CD4-positive, alpha-beta T cell treated with Interleukin-15 for 4 hours (primary cell): ENCODE measurements at places on chromosomes 4 and X.

GRCh38 chrX:63718010-63718694 is 66.9 kb downstream of the ARHGEF9 start:
- no peak for DNase-seq

GRCh38 chr4:65845199-65845773 is 175.0 kb upstream of the EPHA5 start:
- DNase-seq, result no peak

DNA sequence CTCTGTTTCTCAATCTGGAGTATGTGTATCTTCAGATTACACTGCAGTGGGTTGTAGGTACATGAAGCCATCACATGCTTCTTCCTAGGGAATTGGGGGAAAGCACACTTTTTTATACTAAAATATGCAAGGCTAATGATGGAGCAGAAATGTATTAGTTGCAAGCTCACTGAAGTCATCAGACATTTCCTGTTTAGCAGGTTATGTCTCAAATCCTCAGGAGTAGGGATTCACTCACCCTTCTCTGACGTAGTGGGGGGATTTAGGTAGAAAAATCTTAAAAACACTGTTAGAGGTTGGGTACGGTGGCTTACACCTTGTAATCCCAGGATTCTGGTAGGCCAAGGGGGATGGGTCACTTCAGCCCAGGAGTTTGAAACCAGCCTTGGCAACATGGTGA is 128.4 kb upstream of the GPC4 start:
- DNase-seq, result no peak

DNA sequence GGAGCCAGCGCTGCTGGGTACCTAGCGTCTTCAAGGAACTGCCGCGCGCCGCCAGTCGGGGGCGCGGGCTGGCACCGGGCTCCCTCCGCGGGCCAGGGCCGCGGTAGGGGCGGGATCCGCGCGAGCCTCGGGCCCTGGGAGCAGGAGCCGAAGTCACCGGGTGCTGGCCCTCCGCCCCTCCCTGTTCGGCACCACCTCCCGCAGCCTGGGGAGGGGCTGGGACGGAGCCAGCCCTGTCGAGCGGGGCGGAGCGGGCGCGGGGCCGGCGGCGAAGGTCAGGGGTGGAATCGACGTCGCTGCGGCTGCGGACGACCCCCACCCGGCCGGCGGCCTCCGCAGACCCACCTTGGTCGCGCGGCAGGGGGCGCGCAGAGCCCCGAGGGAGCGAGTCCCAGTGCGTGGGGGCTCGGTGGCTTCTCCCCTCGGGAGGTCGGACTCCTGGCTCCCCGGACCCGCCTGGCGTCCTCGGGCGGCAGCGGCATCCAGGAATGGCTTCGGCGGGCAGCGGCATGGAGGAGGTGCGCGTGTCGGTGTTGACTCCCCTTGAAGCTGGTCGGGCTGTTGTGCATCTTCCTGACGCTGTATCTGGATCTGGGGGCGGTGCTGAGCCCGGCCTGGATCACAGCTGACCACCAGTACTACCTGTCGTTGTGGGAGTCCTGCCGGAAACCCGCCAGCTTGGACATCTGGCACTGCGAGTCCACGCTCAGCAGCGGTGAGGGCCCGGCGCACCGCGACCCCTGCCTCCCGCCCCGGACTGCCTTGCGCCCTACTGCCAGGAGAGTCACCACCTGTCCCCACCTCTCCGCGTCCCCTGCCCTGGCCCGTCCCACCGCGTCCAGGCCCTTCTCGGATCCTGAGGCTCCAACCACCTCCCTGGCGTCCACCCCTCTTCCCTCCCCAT is 50.5 kb upstream of the FAM47C start:
- DNase-seq, result no peak

DNA sequence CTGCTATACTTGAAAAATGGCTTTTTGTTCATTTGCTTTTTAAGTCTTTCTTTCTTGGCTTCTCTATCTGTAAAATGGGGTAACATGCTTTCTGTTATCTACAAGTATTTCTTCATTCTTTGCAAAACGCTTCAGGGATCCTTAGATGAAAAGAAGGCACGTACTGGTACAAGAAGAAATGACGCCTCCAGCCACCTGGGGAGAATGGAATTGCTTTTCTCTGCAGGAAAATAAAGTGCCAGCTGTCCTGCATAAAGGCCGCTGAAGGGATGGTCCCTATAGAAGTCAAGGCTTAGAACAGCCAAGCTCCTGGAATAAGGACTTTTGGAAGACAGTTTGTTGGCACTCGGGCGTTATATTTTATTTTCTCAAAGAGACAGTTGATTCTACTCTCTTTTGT is 210.8 kb upstream of the RASGEF1B start:
- DNase-seq, result no peak

DNA sequence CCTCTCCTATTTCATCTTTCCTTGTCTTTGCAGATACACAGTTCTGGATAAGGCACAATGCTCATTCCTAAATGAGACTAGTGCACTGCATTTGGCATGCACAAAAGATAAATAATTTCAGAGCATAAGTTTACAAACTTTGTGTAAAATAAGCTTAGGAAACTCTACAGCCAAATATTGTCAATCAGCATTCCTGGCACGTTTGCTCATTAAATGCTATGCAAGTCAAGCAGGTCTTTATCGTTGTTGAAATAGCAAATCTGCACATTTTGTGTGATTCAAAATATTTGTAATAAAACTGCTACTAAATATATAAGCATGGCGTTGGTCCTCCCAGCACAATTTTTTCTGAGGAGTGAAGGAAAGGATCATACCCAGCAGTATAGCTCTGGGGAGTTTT is 322.1 kb upstream of the NOCT start:
- DNase-seq, result no peak

- DNase-seq, result no peak
Observed at GRCh38 chrX:44908153-44908552, 35.2 kb downstream of the KDM6A start.

GRCh38 chr4:153832054-153832453 is 43.2 kb upstream of the SFRP2 start:
- DNase-seq, result no peak

- no peak for DNase-seq
Observed at GRCh38 chrX:4320436-4320947, 607.0 kb upstream of the PRKX start.

- DNase-seq, result no peak
Observed at GRCh38 chrX:71144651-71145050, at the start of gene NLGN3. Gene NLGN3 (plus strand): TSS chrX:71144841. CDS start chrX:71147750, 2,909 bp downstream.
